Neural crest cell (in vitro differentiated cells): ENCODE measurements at places on chromosomes 16 and 17. TPM values are rescaled to one million over a fixed set of nuclear protein-coding genes. Genes with fewer than 3 reads are reported as not detected.

- no peak for DNase-seq
Observed at GRCh38 chr17:30232824-30233427, 2.6 kb downstream of the SLC6A4 start.

DNA sequence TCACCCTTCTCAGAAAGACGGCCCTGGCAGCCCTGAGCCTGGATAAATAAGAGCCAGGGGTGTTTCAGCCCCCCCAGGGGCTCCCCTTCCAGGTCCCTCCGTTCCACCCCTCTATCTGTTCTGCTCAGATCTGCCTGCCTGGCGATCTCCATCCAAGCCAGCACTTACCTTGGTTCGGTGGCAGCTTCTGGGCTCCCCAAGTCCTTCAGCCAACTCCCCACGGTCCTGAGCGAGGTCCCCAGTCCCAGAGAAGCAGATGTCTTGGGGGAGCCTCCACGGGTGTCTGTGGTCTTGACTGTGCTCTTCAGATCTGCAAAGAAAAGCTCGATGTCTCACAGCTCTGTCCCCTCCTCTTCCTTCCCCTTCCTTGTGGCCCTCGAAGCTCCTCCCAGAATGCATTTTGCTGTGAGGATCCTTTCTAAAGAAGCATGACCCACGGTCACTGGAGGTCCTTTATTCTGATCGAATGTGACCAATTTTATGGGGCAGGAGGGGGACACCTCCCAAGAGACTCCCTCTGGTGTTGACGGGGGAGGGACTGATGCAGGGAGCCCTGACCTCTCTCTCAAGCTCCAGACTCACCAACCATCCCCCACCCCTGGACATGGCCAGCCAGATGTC lies at the start of gene PIK3R6:
PIK3R6 (minus strand) TSS at position 314 of the 621 bp plus-strand sequence. CDS start 17,880 bp downstream, outside the sequence.
- DNase-seq = no peak

- no peak for DNase-seq
Observed at GRCh38 chr16:53714205-53715022, 10.5 kb downstream of the FTO start.

- no peak for DNase-seq
Observed at GRCh38 chr16:17305694-17306093, 165.1 kb downstream of the XYLT1 start.

- DNase-seq = no peak
Observed at GRCh38 chr17:4082136-4082924, 60.5 kb downstream of the ZZEF1 start.

TBC1D3E gene
- not detected in 2 replicates for total RNA-seq

SBK1 gene
- total RNA-seq = 79.0 and 79.3 TPM in 2 replicates

SMTNL2 gene
- 1.1 and 1.4 TPM in 2 replicates for total RNA-seq

HS3ST3A1 gene
- 14.7 and 15.0 TPM in 2 replicates for total RNA-seq
